ENCODE measurements at places on chromosomes 6 and 20.

DNA sequence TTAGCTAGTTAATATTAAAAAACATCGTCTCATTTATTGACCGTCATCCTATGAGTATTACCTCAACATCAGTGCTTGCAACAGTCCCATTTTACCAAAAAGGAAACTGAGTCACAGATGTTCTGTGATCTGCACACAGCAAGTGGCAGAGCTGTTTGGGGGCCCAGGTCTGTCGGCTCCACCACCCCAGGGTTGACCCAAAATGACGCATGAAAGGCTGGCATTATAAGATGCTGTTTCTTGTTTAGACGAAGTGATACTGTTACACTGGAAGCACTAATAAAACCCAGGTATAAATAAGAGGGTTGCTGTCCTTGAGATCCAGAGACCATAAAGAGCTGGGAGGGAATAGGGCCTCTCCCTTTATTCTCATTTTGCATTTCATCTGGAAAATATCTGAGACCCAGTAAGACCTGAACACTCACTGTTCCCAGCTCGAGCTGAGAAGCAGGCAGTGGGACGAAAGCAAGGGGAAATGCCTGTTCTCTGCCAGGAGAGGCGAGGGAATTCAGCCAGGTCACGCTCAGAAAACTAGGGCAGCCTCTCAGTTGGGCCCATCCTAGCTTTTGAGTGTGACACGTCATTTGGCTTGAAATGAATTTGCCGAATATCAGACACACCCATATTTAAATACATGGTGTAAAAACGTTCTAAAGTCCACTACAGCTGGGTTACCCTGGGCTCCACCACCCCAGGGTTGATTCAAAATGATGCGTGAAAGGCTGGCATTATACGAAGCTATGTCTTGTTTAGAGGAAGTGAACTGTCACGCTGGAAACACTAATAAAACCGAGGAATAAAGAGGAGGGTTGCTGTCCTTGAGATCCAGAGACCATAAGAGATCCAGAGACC, 1.4 kb upstream of the MICAL1 start:
- DNase-seq = no peak

DNA sequence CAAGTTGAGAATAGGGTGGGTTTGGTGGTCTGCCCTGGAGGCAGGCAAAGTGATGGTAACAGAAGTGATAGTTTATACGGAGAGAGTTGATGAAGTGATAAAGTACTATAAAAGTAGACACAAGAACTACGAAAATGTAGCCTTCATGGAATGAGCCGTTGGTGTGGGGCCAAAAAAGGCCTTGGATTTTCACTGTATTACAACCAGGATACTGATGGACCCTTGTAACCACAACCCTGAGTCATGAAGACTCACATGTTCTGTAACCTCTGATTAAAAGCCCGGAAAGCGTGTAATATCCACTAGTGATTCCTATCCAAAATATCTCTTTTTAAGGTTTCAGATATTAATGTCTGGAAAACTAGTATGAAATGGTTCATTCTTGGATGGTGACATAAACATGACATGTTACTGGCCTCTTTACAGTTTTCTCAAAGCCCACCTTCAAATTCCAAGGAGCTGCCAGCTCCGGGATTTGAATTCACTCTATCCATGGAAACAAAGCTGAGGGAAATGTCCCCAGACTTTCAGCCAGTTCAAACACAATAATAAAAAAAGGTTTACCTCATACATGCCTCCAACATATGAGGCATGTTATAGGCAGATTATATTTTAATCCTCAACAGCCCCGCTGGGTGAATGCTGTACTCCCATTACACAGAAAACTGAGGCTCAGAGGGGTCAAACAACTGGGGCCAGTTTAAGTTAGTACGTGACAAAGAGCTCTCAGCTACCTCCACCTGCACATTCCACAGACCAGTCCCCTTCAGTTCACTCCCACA, 55.4 kb downstream of the MRPL14 start:
- DNase-seq = no peak

GRCh38 chr6:38056361-38056760, 236.8 kb downstream of the ZFAND3 start:
- DNase-seq = no peak

DNA sequence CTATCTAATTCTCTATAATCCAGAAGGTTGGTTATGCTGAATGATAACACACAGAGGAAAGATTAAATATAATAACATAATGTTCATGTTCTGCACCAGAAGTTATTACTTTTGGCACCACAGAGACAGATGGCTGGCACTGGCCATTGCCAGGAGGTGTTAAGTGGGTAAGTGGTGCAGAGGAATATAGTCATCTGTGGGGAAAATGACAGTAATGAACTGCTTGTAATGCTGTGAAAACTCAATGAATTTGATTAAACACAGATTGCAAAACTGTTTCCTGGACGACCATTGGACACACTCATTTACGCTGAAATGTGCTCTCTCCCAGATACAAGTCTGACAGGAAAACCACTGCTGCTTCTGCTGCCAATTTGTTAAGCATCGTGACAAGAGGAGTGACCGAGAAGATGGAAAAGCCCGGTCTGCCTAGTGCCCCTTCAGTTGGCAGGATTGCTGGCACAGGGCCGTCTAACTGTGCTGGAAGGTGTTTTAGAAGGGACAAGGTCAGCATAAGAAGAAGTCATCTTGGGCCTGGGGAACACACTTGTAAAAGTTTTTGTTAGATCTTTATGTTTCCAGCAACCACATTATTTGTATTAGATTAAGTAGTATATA, 567.4 kb downstream of the CBLN4 start:
- no peak for DNase-seq

DNA sequence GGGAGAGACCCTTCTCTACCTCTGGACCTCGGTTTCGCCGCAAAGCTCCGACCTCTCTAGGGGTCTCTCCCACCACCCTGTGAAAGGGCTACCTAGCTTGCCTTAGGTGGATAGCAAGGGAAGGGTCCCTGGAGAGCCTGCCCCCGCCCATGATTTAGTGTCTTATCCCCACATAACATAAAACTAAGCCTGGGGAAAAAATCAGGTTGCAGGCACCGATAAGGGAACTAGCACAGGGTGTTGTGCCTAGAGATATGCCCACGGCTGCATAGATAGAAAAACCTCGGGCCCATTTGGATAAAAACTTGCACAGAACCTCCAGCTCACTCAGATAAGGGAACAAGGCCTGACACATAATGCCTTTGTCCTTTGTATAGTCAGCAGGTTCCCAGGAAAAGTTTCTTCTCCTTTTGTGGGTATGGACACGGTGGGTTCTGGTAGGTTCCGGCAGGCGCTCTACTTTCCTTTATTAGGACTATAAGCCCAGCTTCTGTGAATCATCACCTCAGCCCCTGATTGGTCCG, 846 bp downstream of the ZSCAN31 start:
- no peak for DNase-seq

DNA sequence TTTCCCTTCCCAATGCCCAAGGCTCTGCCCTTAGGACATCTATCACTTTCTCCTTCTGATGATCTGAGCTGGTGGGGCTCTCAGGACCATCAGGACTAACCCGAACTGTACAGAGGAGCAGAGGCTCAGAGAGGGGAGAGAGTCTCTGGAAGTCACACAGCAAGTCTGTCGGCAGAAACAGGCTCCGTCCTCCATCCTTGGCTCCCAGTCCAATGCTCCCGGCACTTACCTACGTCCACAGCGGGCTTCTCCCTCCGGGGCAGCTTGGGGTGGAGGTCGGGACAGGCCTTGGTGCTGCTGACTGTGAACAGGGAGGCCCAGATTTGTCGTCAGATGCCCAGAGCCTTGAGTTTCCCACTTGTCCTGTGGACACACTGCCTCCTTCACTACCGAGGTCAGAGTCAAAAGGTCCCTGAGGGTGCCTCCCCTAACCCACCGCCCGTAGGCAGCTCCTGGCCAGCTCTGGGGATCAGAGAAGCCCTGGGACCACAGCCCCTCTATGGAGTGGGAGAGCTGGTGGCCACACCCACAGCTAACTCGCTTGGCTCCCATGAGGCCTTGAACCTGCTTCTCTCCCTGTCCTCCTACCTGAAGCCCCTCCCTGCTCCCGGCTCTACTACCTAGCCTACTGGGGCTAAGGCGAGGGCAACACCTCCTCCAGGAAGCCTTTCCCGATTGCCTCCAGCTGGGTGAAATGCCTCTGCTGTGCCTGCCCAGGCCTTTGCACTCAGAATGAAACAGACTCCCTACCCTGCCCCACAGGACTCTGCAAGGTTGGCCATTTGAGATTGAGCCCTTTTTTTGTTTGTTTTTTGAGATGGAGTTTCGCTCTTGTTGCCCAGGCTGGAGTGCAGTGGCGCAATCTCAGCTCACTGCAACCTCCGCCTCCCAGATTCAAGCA, 22.6 kb downstream of the VSTM2L start:
- no peak for DNase-seq

DNA sequence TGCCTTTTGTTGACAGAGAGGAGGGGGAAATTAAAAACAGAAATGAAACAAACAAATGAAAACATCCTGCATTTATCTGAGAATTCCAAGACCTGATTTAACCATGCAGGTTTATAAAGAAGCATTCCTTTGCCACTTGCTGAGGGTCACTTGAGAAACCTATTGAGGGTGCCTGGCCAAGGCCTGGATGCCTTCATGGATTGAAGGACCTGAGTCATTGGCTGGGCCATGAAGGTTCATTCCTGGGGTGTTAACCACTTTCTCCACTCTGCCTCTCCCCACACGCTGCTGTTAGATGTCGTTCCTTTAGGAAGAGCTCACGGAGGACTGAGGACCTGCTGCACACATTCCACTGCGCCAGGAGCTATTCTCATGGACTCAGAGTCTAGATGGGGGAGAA, 49.7 kb downstream of the DAAM2 start:
- DNase-seq = no peak

DNA sequence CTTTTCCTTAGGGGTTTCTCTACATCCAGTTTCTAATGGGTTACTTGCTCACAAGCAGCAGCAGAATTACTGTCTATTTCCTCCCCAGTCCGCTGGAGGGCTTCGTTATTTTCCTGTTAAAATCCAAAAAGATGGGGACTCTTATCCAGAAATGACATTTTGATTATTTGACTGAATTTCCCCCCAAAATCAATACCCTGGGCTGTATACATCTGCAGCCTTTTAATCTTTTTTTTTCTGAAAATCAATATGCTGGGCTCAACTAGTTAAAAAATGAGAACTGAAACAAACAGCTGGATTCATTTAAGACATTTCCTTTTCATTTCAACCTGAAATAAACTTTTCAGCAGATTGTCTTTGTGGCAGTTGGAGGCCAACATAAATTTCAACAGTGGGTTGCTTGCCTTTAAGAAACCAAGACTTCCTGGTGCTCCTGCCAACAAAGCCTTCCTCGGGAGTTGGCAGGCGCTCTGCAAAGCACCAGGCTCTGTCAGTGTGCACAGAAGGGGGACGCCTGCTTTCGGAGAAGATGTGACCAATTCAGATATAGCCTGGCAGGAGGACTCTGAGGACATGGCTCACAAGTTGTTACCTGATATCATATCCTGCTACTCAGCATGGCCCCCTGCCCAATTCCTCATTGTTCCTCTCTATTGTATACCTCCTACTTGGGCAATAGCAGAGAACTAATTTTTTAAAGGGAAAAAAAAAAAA, 204.7 kb upstream of the ARG1 start:
- no peak for DNase-seq

DNA sequence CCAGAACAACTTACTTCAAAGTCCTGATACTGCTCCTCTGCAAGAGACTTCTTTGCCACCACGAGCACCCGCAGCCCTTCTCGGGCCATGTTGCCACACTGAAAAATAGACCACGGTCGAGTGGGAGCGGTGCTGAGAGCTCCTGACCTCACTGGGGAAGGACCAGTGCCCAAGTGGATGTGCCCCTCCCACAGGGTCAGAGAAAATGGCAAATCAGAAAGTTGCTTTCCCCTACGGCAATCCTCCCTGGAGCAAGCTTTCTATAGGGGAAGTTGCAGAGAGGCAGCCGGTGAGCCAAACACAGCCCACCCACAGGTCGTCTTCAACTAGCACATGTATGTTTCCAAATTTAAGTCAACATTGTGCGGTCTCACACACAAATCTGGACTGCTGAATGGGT, 85.1 kb upstream of the NFATC2 start:
- DNase-seq = no peak

DNA sequence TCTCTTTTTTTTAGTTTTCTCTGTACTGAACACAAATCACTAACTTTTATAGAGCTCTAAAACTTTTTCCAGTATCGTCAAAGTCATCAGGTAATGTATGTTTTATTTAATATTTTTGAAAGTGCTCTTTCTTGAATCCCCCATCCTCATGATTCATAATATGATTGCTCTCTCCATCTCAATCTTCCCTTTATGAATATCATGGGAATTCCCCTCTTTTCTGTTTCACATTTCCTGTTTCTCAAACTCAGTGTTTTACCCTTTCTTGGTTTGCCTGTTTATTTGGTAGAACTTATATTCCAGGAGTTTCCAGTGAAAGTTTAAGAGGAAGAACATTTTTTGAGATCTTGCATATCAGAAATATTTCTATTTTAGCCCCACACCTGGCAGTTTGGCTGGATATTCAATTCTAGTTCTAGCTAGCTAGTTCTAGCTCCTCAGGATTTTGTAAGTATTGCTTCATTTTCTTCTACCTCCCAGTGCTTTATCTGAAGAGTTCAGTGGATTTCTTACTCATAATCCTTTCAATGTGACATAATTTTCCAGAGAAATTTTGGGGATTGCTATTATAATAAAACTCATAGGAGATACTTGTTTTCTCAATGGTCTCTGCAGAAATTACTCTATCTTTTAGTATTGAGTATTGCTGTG, 6.1 kb upstream of the C6orf58 start:
- no peak for DNase-seq

GRCh38 chr6:150320442-150320841, 48.4 kb upstream of the IYD start:
- DNase-seq = no peak

DNA sequence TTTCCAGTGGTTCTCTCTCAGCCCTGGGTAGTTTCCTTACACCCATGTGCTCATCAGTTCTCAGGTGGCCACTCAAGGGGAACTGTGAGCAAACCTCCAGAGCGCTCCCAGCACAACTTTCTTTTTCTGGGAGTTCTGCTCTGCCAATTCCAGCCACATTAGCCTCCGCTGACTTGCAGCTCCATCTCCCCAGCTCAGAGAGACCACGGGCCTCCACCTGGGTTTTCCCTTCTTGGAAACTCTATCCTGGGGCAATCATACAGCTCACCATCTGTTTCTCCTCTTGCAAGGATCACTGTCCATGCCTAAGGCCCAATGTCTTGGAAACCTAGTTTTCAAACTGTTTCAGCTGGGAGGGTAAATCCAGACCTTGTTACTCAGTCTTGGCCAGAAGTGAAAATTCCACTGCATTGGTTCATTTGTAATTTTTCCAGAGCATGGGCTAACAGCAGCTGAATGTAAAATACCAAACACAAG, 129.9 kb downstream of the EYA2 start:
- DNase-seq = no peak

DNA sequence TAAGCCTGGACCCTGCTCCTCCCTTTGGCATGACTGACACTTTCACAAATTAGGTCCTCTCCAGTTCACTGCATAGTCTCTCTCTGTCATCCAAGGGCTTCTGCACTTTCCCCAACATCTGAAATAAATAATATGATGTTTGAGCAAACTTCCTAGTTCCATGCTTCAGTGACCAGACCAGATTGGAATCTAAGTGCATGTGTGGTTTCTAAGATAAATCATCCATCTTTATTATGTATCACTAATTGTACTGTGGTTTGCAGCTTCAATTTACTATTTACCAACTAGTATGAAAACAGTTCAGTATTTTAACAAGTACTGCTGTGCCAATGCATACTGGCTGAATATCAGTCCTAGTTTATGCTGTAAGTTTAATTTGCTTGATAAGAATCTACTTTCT, 18.7 kb downstream of the SESN1 start:
- DNase-seq = no peak

Data from stimulated activated CD8-positive, alpha-beta memory T cell treated with anti-CD3 and anti-CD28 coated beads, Interleukin-15, amount 100 ng/mL, for 48 hours (primary cell).